CD4-positive, alpha-beta T cell treated with Interleukin-4 for 4 hours (primary cell): ENCODE measurements at places on chromosomes 6 and 20.
A peak's percentile ranks its signal among the peaks of the same experiment; 100 is the strongest.

- no peak for DNase-seq
These were observed 33.1 kb upstream of the ASF1A start for GRCh38 chr6:118860880-118861279.

DNA sequence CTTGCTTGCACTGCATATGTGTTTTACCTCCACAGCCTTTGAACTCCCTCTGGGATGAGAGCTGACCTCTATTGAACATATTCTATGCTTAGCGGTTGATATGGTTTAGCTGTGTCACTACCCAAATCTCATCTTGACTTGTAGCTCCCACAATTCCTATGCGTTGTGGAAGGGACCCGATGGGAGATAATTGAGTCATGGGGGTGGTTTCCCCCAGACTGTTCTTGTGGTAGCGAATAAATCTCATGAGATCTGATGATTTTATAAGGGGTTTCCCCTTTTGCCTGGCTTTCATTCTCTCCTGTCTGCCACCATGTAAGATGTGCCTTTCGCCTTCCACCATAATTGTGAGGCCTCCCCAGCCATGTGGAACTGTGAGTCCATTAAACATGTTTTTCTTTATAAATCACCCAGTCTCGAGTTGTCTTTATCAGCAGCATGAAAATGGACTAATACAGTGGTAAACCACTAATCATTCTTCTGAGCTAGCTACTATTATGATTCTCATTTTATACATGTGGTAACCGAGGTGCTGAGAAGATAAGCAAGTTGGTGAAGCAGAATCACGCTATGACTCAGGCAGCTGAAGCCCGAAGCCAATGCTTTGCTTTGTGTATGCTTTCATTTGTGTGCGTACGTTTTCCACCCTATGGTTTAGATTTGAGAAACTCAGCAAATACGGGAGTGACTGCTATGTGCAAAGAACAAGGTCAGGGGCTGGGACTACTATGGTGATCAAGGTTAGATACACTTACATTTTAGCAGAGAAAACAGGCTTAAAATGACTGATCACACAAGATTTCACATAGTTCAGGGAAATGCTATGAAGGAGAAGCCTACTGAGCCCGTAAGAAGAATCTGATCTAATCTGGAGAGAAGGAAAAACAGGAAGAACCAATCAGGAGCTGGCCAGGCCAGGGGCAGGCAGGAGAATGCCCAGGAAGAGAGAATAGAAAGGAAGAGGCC is 363.5 kb downstream of the ESR1 start:
- DNase-seq, result peak; percentile 90

- no peak for DNase-seq
These were observed 232.3 kb downstream of the COL12A1 start for GRCh38 chr6:74973591-74973990.

- no peak for DNase-seq
These were observed 8.8 kb upstream of the BPHL start for GRCh38 chr6:3109761-3110160.

GRCh38 chr20:62308102-62308822 is 5.5 kb downstream of the ADRM1 start:
- DNase-seq, result no peak
